ENCODE measurements at places on chromosomes 11 and 22.

DNA sequence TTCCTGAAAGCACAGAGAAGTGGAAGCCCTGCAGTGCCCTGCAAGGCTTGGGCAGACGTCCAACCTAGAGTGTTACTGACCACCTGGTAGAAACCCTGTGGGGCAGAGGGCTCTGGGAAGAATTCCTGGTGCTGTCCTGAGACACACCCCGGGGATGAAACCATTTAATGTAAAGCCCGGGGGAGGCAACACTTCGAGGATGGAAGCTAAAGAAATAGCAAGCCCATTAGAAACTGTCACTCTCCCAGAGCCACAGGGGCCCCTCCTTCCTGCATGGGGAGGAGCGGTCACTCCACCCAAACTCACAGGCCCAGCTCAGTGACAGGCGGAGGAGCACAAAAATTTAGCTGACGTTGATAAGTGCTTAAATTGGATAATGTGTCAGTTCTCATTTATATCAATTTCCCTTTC lies 57.6 kb downstream of the NRXN2 start:
- no peak for DNase-seq

DNA sequence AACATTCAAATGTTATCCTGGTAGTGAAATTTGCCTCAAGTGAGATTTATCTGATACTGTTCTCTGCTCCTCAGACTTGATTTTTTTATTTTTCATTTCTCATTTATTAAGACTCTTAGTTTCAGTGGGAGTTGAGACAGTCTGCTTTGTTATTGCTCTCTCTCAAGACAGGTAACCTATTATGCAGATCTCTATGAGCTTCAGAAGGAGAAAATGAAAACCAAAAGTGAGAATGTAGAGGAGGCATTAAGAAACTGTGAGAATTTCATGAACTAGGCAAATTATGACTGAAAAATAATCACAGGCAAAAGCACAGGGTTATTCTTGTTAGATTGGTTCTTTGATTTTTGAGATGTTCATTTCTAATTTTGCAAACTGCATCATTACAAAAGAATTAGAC lies 290.0 kb upstream of the CHORDC1 start:
- no peak for DNase-seq

GRCh38 chr11:106159836-106160235 lies 82.4 kb downstream of the AASDHPPT start:
- no peak for DNase-seq

DNA sequence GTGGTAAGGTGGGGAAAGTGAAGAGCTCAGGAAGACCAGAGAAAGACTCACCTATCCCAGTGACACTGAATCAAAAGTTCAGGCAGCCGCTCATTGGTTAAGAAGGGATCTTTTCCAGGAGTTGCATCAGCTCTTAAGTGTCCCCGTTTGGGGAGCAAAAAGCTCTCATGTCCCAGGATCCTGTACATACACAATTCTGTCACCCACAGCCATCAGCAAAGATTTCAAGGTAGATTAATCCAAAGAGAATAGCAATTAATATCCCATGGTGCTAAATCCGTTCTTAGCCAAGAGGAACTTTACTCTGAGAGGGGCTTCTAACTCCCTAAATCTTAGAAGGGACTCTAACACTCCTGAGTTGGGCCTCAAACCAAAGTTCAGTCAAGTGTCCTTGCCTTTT lies 19.3 kb downstream of the FOLR3 start:
- DNase-seq = no peak

DNA sequence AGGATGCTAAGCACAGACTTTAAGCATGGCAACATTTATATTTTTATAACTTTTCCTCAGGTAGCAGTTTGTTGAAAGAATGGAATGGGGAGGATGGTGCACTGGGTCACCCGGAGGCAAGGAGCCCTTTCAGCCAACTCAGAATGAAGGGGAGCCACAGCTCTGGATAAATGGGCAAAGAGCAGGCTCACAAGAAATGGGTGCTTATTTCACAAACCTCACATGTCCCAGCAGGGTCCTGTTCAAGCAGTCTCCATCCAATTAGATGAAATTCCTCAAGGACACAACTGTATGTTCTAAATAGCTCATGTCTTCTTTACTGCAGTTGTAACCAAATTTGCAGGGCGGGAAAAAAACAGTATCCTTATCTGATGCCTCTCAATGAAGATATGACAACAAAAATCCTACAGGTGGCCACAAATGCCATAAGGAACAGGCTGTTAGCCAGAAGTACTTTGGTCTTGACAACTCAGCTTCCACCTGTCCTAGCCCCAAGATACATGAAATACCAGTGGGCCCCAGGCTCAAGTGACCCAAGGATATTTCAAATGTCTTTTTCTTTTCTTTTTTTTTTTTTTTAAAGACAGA lies 48.2 kb downstream of the MAPK1 start:
- DNase-seq = no peak

DNA sequence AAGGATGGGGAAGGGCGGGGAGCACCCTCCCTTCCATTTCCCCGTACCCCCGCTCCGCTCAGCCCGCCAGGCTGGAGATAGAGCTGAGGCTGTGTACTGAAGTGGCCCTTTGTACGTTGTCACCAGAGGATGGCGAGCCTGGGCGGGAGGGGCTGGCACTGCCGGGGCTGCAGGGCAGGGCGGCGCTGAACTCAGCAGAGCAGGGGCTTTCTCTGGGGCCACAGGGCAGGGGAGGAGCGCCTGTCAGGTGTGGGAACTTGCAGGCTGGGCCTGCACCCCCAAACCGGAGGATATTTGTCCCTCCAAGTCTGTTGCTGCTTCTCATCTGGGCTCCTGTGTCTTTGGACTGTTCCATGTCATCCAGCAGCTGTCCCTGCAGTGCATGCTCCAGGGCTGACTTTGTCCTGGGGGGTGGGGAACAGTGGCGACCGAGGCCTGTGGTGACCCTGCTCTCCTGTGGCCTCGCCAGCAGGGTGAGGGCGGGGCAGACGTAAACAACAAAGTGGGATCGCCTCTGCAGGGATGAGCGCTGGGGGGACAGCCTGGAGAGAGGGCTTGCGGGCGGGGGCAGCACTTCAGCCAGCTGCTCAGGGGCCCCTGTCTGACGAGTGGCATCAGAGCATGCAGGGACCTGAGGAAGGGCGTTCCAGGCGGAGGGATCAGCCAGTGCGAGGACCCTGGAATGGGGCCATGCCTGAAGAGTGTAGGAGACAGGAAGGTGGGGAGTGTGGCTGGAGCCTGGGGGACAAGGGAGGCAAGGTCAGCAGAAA lies 13.1 kb downstream of the MGAT3 start:
- DNase-seq = no peak

DNA sequence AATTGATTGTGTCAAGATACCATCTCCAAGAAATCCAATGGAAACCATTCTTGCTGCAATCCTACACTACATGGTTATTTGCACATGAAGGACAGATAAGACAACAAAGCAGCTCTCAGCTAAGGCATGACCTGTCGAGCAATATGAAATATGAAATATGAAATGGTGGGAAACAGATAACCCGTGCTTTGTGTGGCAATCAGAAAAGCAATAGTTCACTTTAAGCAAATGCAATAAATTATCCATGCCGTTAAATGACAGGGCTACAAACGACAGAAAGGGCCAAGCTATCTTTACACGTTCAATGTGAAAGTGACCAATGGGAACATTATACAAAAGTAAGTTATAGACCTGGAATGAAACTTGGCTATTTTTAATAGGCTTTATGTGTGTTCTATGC lies 35.2 kb downstream of the KMT5B start:
- no peak for DNase-seq

GRCh38 chr11:21421711-21422329 lies 752.4 kb downstream of the NELL1 start:
- DNase-seq = no peak

DNA sequence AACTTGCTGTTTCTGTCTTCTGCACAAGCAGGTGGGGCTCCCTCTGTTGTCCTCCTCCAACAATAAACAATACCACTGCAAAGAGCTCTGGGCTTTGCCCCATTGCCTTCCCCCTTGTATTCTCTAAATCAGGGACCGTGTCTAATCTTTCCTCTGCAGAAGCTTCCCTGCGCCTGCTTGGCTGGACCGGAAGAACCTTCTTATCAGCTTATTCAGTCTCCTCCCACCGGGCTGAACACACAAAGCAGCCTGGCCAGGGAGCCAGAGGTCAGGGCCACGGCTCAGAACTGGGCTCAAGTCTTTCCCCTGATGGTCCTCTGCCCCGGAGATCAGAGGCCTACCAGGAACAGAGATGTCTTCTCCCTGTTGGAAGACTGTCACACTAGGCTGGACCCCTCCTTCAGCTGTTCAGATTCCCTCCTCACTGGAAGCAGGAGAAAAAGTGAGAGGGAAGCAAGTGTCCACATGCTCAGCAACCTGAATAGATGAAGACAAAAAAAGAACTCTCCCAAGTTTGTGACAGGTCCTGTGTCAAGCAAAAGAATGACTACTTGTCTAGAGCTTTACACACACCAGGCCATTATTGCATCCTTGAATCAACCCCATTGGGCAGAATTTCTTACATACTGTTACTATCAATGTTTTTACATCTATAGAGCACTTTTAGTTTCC lies 63.7 kb downstream of the RAB30 start:
- DNase-seq = no peak

DNA sequence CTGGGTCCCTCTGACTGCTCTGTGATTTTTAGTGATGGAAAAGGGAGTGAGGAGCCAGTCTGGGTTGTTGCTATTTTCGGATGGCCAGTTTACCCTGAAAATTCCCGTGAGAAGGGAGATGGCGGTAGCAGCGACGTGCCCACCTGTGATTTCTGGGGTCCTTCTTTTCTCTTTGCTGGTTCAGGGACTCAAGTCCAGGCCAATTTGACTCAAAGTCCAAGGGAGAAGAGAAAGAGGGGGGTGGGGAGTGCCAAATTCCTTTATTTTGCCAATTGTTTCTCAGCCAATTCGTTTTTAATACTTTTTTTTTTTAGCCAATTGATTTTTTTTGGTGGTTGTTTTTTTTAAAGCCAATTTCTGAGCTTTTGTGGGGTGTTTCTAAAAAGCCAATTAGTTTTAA lies 6.9 kb downstream of the IGF2 start:
- no peak for DNase-seq

DNA sequence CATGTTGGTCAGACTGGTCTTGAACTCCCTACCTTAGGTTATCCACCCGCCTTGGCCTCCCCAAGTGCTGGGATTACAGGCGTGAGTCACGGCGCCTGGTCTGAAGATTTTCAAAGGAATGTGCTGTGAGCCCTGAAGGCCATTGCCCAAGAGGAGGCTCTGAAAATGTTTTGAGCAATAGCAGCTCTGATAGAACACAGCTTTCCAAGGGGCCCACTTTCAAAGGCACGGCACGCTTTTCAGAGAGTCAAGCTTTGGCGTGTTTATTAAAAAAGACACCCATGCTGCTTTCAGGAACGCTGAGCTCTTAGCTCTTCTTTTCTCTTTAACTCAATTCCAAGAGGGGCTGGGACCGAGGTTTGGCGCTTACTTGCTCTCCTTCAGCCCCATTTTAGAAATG lies 73.8 kb upstream of the CDON start:
- DNase-seq = no peak

DNA sequence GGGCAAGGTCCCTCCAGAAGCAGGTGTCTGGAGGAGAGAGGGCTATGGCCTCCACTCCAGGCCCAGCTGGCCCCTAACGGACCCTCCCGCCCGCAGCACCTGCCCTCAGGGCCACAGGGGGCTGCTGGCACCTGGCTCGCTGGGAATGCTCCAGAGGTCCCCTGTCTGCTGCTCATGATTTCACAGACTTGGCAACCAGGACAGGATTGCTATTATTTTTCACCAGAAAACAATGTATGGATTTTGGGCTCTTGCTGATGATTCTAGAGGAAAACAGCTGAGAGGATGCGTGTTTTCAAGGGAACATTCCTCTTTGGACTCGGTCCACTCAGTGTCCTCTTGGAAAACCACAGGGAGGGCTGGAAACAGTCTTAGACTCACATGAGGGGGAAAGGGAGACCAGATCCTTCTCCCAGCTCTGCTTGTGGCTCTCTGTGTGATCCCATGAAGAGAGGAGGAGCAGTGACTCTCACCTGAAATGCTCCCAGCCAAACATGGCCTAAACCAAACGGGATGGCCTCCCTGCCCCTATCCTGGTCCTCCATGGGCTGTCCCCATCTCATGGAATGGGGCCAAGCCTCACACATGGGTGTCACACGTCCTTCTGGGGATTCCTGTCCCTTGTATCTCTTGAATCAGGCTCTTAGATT lies 15.8 kb downstream of the MYEOV start:
- no peak for DNase-seq

DNA sequence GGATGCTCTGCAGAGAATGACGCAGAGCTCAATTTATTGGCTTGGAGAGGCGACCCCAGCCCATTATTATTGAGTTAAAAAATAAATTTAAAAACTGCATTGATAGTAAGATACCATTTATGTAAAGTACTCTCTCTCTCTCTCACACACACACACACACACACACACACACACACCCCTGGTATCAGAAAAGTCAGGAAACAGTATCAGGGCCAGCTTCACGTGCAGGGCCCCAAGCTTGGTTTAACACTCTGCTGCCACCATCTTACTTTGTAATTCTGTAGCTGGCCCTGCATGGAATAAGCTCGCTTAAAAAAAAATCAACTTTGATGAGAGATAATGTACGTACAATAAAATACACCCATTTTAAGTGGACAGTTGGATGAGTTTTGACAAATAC lies 59.8 kb upstream of the CD5 start:
- no peak for DNase-seq

- DNase-seq = no peak
Observed at GRCh38 chr22:39470451-39471291, 13.9 kb downstream of the MGAT3 start.

GRCh38 chr11:120256178-120256577 lies 16.2 kb downstream of the POU2F3 start:
- no peak for DNase-seq

Measured in HL-60 (cell line).